ENCODE measurements at places on chromosomes 2 and 18.

GRCh38 chr2:190572246-190572645 lies 37.7 kb upstream of the NEMP2 start:
- DNase-seq: no peak

- peak; percentile 63 for DNase-seq
Measured at GRCh38 chr2:10493634-10494281, 45.6 kb upstream of the ODC1 start.

DNA sequence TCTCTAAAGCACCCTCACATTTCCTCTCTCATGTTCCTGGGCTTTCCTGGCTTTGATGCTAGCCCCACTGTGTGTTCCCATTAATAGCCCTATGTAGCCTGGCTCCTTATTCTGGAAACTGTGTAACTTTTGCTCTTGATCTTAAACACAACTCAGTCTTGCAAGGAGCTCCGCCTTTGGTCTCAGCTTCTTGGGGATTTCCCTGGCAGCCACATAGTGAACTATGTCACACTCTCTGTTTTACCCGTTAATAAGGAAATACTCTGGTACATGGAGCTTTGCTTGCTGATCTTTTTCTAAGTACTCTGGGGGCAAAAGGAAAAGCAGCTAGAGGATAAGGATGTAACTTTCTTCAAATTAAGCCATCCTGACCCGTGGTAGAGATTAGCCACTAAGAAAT lies 259.3 kb downstream of the NEDD4L start:
- DNase-seq: no peak

GRCh38 chr2:240730501-240731177 lies 39.0 kb downstream of the AQP12A start:
- DNase-seq: no peak

DNA sequence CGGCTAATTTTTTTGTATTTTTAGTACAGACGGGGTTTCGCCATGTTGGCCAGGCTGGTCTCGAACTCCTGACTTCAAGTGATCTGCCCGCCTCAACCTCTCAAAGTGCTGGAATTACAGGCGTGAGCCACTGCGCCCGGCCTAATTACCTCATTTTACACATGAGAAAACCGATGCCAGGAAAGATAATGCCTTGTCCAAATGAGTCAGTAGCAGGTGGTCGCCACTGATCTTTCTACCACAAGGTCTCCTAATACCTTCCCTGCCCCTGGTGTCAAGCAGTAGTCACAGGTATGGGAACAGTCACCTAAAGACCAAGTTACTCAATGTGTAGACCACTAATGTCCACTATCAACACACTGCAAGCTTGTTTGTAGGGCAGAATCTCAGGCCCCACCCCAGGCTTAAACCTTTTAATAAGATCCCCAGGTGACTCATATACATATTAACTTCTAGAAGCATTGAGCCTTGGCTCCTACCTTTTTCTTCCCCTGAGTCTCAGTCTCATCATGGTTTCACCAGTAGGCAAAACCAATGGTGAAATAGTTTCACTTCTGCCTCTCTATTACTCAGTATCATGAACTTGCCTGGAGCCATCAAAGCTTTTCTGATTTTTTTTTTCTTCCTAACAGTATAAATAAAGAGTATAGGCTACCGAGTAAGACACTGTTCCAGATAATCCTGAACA lies 6.9 kb upstream of the EPB41L5 start:
- DNase-seq: no peak

DNA sequence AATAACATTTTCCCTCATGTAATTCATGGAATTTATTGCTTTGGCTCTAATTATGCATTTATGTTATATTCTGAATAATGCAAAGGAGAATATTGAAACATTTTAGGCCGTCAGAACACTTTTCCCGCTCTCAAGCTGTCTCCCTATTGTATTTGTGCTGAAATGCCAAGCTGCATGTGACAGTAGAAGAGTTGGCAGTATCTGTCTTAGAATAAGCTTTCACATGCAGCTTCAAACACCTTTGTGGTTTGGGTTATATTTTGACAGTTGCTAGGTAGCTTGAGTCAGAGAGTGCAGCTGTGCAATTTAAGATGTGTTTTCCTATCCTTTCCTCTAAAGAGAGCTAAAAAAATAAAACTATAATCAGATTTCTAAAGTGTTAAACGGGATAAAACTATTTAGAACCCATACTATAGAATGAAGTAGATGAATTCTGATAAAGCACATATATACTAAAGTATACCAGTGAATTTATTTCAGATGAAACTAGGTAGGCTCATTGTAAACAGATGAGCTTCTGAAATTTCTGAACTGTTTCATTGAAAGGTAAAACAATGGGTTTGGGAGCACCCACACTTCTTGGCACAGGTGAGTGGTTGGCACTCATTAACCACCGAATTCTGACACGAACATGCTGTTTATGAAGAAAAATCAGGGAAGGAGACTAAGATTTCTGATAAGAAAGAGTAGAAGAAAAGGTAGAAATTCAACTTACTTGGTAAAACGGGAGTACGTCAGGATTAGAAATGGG lies 43.4 kb downstream of the PLCL1 start:
- DNase-seq: no peak

GRCh38 chr2:136122661-136123060 lies 4.7 kb upstream of the CXCR4 start:
- no peak for DNase-seq

DNA sequence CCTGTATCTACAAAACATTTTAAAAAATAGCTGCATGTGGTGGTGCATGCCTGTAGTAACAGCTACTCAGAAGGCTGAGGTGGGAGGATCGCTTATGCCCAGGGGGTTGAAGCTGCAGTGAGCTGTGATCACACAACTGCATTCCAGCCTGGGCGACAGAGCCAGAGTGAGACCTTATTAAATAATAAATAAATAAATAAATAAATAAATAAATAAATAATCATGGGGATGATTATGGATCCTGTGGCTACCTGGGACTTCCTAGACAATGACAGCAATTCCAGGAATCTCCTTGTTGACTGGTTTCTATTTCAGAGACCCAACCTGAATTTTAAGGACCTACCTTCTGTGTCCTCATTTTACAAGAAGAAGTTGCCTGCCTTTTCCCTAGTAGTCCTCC lies 91.5 kb downstream of the KCTD18 start:
- DNase-seq: no peak

GRCh38 chr2:69490486-69490885 lies 53.3 kb upstream of the NFU1 start:
- no peak for DNase-seq

- no peak for DNase-seq
Measured at GRCh38 chr2:124804014-124804940, 779.2 kb downstream of the CNTNAP5 start.

DNA sequence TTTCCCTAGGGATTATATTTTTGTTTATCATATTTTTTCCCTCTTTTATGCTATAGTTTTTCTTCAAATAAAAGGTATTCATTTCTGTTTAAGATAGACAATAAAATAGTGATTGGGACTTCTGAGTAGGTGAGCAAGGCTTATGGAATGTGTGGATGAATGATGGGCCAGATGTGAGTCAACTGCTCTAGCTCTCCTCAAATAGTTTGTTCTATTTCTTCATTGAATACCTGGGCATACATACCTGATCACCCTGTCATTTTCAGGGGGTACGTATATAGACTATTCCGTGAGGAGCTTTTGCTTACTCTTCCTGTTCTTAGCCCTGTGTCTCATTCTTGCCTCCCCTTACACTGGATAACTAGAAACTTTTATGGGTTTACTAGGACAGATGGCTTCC lies 41.9 kb downstream of the BABAM2 start:
- no peak for DNase-seq

GRCh38 chr2:219249203-219249980 lies 3.7 kb upstream of the TUBA4B start:
- no peak for DNase-seq

DNA sequence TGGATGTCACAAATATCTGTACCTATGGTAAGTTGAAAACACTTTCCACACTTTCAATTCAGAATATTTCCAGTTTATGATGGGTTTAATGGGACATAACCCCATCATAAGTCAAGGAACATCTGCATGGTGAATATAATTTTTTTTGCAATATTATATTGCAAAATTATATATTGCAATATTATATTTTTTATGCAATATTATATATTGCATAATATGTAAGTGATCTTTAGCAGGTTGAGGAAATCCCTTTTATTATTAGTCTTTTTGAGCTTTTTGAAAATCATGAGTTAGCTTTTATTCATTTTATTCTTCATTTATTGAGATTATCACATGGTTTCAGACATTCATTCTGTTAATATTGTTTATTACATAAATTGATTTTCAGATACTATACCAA lies 342.2 kb upstream of the GALNT5 start:
- no peak for DNase-seq

- no peak for DNase-seq
Measured at GRCh38 chr2:60299179-60299578, 254.3 kb downstream of the BCL11A start.

GRCh38 chr18:6639305-6639704 lies 90.2 kb upstream of the ARHGAP28 start:
- DNase-seq: no peak

DNA sequence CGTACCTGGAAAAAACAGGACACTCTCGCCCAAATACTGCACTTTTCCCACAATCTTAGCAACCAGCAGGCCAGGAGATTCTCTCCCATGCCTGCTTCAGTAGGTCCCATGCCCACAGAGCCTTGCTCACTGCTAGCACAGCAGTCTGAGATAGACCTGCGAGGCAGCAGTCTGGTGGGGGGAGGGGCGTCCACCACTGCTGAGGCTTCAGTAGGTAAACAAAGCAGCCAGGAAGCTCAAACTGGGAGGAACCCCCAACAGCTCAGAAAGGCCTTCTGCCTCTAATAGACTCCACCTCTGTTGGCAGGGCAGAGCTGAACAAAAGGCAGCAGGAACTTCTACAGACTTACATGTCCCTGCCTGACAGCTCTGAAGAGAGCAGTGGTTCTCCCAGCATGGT lies 1202.8 kb upstream of the ACVR2A start:
- no peak for DNase-seq

GRCh38 chr2:21041943-21042707 lies 1.7 kb downstream of the APOB start:
- DNase-seq: no peak

GRCh38 chr18:12373116-12373770 lies 3.8 kb downstream of the AFG3L2 start:
- no peak for DNase-seq

DNA sequence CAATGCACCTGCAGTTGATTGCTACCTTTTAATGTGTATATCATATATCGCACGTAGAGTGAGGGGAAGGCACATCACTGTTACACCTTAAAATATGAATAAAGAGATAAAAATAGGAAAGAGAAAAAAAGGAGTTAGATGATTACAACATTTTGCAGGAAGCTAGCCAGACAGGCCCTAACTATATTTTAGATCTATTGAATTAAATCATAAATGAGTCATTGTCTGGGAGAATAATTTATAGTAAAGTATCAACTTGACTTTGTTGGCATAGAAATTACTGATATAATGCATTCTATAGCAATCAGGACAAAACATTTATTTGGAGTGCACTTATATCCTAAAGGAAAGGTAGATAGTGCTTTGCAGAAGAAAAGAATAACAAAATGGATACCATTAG lies 384.9 kb upstream of the NXPH2 start:
- no peak for DNase-seq

- DNase-seq: no peak
Measured at GRCh38 chr2:99949530-99949929, 192.9 kb downstream of the AFF3 start.

All from activated CD4-positive, alpha-beta T cell treated with anti-CD3 and anti-CD28 coated beads for 1 hour (primary cell).